Thoracic aorta (tissue), 2 donors: ENCODE measurements at places on chromosomes 5 and 9. TPM values are rescaled to one million over a fixed set of nuclear protein-coding genes. Genes with fewer than 3 reads are reported as not detected.

- DNase-seq: no peak
These were observed 202.3 kb downstream of the GABRB2 start for GRCh38 chr5:161344234-161344633.

The EQTN gene
- not detected for total RNA-seq

GRCh38 chr9:122318284-122318683 is 52.5 kb upstream of the PTGS1 start:
- no peak for DNase-seq

The MYMK gene
- total RNA-seq: not detected

The BHMT2 gene
- total RNA-seq: 16.1 TPM

The CKS2 gene
- 2.3 TPM for total RNA-seq

The PTGES gene
- total RNA-seq: 1.7 TPM

DNA sequence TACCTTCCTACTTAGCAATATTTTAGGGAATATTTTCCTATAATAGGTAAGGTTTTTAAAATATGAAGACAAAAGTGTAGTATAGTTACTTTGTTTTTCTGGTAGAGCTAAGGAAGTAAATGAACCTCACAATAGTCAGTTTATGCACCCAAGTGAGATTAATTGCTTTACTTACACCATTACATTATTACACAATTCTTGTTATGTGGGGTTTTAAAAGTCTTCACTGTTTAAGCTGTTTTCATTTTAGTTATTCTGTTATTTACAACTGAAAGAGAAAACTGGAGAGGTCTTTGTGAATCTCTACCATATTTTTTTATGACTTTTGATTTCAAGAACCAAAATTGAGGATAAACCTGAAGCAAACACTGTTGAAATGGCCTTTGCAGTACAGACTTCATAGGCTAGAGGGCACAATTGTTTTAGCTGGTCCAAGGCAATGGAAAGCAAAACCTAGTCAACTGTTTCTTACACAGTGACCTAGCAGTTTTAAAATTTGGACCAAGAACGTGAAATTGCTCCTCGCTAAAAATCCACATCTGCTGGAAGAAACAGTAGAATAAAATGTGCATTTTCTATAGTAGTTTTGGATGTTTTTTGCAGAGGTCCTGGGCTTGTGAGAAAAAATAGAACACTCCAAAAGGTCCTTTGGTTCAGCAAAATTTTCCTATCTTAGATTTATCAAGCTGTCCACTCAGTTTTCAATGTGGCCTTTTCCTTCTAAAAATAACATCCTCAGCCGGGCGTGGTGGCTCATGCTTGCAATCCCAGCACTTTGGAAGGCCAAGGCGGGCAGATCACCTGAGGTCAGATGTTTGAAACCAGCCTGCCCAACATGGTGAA is 66.4 kb upstream of the FER start:
- DNase-seq: no peak

GRCh38 chr5:174176511-174176910 is 131.0 kb downstream of the NSG2 start:
- DNase-seq: no peak

DNA sequence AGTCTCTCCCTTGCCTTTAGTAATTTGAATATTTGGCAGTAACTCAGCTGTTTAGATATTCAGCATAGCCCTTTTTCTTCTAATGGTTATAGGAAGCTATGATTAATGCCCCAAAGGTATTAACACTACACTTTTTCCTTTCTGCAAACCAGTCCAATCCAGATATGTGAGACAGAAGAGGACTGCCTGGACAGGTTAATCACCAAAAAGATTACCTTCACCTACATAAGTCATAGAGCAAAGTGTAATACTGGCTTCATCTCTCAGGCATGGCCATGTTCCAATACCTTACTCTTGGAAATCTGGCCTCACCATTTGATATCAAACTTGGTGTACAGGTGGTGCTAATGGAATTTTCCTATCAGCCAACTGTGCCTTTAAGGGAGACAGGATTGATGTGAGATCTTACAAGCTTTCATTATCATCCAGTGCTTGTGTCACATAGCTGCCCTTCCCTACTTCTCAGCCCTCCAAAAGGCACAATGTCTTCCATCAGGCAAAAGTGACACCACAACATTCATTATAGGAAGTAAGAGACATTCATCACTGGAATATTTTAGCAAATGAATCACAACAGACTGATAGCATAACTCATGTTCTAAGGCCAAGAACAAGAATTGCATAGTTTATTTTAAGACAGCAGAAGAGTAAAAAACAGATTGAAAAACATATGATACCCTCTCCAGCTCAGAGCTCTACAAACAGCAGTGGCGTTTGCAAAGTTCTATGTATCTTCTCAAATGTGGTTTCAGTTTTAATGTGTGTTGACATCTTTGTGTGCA is 91.2 kb upstream of the PAM start:
- DNase-seq: no peak

DNA sequence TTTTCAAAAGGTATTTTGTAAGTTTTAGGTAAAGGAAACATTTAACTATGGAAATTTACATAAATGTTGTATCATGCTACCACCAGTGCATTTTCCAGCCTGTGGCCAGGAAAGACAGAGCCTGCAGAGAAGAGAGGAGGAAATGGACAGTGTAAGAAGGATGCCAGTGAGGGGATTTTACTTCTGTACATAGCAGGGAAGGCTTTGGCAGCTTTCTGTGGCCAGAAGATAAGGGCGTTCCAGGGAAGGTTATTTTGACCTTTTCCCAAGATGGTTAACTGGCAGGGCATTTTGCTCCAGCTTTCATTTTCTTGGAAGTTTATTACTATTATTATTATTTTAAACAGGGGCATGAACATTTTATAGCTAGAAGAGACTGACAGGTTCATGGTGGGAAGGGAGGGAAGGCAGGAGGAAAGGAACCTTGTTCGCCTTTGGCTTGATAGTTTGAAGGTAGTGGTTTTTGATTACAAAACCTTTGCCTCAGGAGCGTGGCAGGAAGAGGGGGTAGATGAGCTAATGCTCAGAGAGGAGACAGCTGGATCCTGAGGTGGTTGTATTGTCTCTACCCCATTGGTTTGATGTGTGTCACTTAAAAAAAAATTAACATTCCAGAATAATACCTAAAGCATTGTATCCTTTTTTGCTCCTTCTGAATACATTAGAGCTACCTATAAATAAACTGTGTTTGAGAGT is 4.1 kb downstream of the ISOC1 start:
- DNase-seq: no peak

GRCh38 chr5:77876316-77876715 is 100.2 kb upstream of the TBCA start:
- no peak for DNase-seq

DNA sequence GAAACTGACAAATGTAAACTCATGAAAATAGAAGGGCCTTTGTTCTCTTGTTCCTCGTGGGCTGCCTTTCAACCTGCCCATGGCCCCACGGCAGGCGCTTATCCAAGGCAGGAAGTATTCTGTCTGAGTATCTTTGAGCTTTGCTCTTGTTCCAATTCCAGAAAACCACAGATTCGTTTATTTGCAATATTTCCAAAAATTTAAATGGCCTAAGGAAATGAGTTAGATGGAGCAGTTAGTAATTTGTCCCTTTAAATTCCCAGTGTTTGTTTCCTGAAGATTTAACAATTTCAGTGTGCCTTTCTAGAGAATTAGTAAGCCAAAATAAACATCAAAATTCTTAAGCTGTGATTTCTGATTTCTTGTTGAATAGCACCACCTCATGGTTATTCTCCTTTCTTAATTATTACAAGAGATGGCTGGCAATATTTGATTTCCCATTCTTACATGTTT is 299.4 kb upstream of the RASA1 start:
- DNase-seq: no peak

DNA sequence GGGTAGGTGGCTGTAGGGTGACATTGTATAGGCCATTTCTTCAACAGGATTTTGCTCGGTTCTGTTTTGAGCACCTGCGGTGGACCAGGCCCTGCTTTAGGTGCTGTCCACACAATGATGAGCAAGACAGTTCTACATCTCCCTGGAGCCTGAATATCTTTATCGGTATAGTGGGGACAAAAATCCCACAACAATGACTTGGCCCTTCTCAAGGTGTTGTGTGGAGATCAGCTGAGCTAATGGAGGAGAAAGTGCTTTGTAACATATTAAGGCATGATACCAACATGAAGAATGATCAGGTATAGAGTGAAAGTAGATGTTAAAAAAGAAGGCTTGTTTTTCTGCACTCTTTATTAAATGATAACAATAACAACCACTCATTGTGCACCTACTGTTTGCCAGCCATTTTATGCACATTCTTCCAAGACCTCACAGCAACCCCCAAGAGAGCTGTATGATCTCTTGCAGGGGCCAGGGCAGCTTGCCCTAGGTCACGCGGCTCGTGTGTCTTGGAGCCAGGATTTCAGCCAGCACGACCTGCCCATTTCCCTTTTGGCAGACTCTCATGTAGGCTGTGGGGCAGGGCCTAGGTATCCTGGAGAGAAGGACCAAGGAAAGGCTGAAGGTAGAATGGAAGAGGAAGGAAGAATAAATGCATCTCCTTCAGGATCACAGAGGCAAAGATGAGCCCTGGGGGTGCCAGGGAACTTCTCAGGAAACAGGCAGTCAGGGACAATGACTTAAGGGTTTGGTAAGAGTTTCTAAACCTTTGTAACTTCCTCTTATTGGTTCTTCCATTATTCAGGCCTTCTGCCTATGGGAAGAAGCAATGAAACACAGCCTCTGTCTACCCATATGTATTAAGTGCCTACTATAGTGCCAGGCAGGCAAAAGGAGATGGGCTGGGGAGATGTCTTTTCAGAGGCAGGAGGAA is 50.0 kb upstream of the PPARGC1B start:
- DNase-seq: no peak

GRCh38 chr9:136690104-136690805 is 3.0 kb upstream of the AGPAT2 start:
- no peak for DNase-seq

The FLT4 gene
- 4.8 TPM for total RNA-seq

DNA sequence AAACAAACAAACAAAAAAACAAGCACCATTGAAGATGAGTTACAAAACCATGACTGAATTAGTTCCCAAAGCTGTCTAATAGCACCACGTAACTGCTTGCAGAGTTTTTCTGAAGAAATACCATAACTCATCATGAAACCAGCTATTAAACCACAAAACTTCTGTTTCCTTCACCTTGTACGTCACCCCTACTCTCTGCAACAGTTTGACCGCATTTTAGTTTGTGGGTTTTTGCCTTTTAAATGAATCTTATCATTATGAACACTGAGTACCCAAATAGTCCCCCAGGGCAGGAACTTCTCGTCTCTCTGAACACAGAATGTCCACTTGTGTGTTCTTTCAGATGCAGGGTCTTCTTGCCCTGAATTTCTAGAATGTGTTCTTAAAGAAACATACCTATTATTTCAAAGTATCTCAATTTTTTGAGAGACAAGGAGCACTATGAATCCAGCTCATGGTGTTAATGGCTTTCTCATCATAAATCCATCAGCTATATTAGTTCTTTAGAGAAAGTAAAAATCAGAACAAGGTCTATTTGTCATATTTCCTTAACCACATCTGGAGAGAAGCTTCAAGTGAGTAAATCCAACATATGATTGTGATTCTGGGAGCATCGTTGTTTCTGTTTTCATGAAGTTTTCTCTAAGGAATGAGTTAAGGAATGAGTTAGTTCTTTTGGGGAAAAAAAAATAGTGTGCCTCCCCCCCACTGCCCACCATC is 210.6 kb downstream of the AUH start:
- no peak for DNase-seq

The ZBTB6 gene
- 6.2 TPM for total RNA-seq

- no peak for DNase-seq
These were observed 289.2 kb upstream of the PCSK5 start for GRCh38 chr9:75601280-75601679.

DNA sequence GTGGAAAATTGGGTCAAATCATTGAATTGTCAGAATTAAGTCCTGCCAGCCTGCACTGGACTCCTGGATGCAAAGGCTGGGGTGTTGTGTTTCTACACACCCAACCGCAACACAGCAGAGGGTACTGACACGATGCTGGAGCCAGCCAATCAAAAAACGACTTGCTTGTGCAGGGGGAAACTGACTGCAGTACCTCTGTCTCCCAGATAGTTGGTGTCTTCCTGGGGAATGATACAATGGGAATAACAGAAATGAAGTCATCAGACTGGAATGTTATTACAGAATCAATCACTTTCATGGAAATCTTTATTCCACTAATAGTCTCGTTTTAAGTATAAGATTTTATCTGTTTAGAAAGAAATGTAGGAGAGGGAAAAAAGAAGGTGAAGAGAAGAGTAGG is 330.3 kb downstream of the MLLT3 start:
- DNase-seq: no peak

The INPP5E gene
- total RNA-seq: 12.5 TPM

- DNase-seq: no peak
These were observed 45.7 kb downstream of the SCAMP1 start for GRCh38 chr5:78405829-78406750.

- no peak for DNase-seq
These were observed 324.1 kb downstream of the PLK2 start for GRCh38 chr5:58135571-58136335.

GRCh38 chr9:87551772-87552217 is 54.1 kb downstream of the DAPK1 start:
- no peak for DNase-seq

- DNase-seq: no peak
These were observed 231.6 kb downstream of the MCTP1 start for GRCh38 chr5:95053253-95053652.

DNA sequence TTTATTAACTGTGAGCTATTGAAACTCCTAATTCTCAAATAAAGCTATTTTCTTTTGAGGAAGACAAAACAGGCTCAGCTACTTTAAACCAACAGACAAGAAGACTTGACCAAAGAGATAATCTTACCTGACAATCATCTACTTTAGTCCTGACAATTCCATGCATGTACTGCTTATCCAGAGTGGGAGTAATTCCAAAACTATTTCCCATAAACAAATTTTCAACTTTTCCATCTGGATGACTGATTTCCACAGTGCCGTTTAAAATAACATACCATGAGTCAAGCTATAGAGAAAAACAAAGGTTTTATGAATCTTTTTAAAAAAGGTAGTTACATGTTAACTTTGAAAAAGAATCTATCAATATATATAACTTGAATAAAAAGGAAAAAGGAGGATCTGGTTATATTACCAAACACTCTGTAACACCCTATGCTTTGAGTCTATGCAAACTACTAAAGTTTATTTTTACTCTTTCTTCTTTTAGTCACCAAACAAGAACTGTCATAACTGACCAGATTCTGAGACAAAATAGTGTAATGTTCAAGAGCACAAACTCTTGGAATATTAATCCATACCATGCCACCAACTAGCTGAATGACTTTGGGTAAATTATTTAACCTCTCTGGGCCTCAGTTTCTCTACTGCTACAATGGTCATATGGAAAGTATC is 129.7 kb downstream of the RAPGEF6 start:
- DNase-seq: no peak
